ENCODE measurements at places on chromosomes 4 and X. TPM values are rescaled to one million over a fixed set of nuclear protein-coding genes. Genes with fewer than 3 reads are reported as not detected.

DNA sequence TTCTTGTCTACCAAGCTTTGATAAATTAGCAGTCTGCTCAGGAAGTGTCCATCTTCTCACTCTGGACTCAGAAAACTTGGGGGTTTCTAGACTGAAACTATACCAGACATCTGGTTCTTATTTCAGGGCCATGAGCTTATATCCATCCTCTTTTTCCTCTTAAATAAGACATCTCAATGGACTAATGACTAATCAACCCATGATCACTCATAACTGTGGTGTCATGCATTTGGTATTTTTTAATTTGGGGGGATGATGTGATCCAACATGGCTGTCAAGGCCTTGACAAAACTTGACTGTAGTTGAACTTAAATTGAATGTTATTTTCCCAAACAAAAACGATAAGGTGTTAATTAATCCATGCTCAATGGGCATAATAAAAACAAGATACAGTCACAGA lies 87.8 kb downstream of the GPRASP3 start:
- no peak overlapping the region for H3K4me3 ChIP-seq
- no peaks in the 10 kb centered on the region for H3K36me3 ChIP-seq
- H3K27me3 ChIP-seq = no peaks in the 10 kb centered on the region
- no peak for DNase-seq
- H3K4me1 ChIP-seq = no peaks in the 10 kb centered on the region

CC2D2A gene
- total RNA-seq = 16.8 TPM

- H3K36me3 ChIP-seq = no peaks in the 10 kb centered on the region
- H3K27me3 ChIP-seq = no peaks in the 10 kb centered on the region
- no peak for DNase-seq
- H3K27ac ChIP-seq = no peak overlapping the region
- H3K4me3 ChIP-seq = no peak overlapping the region
These were observed 46.0 kb downstream of the HADH start for GRCh38 chr4:108035691-108036090.

DNA sequence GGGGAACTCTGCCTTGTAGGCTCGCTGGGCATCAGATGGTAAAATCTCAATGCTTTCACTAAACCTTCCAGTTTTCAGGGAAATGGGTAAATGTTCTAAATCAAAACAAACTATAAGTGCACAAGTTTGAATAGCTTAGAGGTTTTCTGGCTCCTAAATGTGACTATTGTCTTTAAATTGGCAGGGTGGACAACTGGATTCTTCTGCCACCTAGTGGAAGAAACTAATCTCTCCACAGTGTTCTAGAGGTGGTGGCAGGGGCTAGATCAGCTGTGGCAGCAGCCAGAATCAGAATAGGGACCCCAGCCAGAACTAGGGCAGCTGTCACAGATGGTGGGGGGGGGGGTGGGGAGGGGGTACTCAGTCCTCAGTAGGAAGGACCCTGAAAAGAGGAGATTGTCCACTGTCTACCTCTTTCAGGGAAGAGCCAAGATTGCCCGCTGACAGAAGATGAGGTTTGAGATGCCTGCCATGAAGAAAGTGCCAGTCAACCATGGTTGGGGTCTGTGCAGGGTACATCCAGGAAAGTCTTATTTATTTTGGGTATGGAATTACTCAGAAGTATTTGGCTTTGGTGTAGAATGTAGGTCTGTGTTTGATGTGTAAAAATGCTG lies 201.4 kb downstream of the CCNG2 start:
- H3K36me3 ChIP-seq = no peaks in the 10 kb centered on the region
- H3K4me1 ChIP-seq = no peaks in the 10 kb centered on the region
- H3K4me3 ChIP-seq = no peak overlapping the region
- H3K27ac ChIP-seq = no peak overlapping the region

CSAG3 gene
- total RNA-seq = not detected

All from uterus (tissue), 4 donors.